RWPE1 (cell line): ENCODE measurements at places on chromosomes 11 and 22.
A peak's percentile ranks its signal among the peaks of the same experiment; 100 is the strongest.

GRCh38 chr11:20021771-20022362 lies 138.4 kb downstream of the DBX1 start:
- DNase-seq: no peak

DNA sequence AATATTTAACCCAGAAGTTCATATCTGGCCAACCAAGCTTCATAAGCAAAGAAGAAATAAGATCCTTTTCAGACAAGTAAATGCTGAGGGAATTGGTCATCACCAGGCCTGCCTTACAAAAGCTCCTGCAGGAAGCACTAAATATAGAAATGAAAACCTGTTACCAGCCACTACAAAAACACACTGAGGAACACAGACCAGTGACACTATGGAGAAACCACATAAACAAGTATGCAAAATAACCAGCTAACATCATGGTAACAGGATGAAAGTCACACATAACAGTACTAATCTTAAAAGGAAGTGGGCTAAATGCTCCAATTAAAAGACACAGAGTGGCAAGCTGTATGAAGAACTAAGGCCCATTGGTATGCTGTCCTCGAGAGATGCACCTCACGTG lies 311.4 kb downstream of the DYNC2H1 start:
- no peak for DNase-seq

DNA sequence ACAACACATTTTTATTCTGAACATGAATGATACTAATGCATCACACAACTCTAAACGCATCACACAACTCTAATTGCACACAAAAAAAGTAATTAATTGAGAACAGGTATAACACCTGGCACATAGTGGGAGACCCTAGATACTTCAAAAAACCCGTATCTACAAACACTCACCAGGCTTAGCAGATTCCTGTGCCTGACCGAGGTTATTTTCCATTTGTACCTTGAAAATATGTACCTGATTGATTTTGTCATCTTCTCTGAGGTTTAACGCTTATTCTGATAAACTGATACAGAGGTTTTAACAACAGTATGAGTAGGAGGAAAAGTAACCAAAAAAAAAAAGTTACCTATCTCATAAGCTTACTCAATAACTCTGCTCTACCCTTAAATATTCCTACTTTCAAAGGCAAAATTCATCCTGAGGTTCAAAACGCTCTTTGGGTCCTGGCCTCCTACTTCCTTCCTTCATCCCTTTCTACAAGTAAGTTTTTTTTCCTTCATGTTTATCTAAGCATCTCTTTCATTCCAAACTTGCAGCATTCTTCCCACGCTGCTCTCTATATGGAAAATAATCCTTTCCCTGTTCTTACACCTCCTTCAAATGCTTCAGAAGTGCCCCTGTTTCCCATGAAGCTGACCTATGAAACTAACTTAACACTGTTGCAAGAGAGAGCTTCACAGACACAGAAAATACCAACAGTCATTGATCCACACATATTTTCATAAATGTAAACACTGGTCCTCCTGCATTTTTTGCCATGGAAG lies 73.3 kb downstream of the ETS1 start:
- no peak for DNase-seq

- no peak for DNase-seq
Measured at GRCh38 chr22:31681349-31682345, 19.6 kb upstream of the PISD start.

DNA sequence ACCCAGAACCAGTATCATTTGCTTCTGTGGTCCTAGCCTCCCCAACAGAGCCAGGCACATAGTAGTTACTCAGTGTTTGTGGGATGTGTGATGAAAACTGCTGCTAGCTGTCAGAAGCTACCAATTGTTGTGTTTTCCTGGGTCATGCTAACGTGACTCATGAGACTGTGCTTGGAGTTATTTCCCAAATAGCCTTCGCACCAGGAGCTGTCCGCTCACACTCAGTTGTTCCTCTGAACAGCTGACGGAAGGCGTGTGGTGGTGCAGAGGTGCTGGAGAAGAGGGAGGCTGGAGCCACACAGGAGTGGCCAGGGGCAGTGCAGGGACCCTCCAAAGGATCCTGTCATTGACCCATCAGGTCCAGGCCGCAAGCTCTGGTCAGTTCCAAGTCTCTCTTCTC lies 53.9 kb upstream of the TBCEL start:
- DNase-seq: no peak

DNA sequence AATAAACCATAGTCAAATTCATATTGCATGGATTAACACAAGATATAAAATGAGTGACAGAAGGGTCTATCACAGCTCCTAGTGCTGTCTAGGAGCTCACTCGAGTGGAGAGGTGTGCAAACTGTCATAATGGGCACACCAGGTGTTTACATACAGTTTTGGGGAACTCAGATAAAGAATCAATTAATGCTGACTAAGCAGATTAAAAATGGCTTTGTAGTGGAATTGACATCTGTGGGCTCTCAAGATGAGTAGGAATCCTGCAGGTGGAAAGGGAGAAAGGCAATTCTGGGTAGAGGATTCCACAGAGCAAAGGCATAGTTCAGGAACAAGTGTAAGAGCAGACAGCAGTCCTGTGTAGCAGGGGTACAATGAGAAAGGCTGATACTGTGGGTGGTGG lies 496.2 kb upstream of the CCDC90B start:
- no peak for DNase-seq

DNA sequence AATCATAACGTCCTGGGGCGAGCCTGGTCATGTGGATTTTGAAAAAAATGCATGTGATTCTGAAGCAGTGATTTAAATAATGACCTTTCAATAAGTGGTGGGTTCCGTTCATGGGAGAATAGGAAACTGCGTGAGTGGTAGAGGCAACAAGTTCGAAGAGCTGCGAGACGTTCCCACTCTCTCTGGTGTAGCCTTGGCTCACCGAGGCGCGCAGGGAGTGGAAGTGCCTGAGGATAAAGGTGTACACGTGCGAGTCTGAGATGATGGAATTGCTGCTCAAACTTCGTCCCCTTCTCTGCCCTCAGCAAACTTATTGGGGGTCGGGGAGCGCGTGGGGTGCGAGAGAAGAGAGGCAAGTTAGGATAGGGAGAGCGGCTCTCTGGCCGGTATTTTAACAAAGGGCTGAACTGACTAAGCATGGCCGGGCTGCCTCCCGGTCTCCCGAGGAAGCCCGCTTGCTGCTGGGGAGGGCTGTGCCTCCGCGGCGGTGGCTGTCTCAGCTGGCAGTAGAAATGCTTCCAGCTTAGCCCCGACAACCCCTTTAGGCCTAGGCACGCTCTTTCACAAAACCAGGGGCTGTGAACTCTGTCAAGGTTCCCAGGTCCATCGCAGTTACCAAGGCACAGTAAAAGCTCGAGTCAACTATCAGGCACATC lies 875 bp upstream of the STT3A start:
- DNase-seq: peak; percentile 34

DNA sequence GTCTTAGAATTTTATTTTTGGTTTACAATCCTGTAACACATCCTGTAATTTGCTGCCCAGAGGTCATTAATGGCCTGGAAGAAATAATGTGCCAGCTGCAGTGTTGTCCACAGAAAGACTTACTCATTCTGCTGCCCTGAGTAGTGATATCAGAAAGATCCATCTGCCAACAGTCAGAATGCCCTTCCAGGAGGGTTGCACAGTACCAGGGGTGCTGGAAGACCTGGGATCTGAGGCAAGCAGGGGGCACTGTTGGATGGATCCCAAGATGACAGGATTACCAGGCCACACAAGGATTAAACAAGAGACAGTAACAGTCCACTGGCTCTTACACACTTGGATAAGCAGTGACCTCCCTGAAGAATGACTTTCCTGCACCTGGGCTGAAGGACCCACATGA lies 93.8 kb upstream of the TOP3B start:
- DNase-seq: no peak

- no peak for DNase-seq
Measured at GRCh38 chr22:40261783-40262182, 84.1 kb downstream of the TNRC6B start.

DNA sequence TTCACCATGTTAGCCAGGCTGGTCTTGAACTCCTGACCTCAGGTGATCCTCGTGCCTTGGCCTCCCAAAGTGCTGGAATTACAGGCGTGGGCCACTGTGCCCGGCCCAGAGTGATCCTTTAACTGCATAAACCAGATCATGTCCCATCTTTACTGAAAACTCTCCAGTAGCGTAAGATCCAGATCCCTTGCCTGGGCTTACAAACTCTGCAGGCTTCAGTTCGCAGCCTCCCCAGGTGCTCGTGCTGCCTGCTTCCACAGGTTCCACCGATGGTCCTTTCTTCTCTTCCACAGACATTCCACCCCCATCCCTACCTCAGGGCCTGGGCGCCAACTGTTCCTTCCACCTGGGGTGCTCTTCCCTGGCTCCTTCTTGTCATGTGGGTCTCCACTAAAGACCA lies 88.8 kb upstream of the SHANK2 start:
- no peak for DNase-seq

- peak; percentile 59 for DNase-seq
Measured at GRCh38 chr11:36010010-36010740, 66.3 kb downstream of the LDLRAD3 start.

DNA sequence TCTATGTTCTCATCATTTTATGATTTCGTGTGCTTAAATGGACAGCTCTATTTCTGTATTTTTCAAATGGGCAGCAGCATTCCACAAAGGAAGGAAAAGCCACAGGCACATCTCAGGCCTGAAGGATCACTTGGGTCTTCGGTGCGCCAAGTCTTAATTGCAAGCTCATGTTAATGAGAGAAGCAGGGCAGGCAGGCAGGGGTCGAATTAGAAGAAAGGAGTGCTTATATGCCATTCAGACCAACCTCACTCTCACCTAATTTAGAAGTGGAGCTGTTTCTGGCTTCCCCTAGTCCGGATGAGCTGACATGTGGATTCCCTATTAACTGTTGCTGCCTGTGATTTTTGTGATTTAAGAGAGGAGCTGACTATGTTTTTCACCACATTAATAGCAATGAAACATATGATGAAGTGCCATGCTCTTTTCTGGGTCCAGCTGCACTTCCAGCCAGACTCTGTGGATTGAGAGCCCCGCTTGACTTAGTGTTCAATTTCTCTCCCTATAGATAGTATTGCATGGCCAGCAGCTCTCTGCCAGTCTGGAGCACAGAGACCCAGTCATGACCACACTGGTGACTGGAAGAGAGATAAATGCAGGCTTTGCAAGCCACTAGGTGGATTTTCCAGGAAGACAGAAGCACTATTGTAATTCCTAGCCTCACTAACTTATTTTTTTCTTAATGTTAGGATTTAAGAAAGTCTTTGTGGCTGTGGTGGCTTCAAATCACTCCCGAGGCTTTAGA lies 373.9 kb upstream of the FAT3 start:
- DNase-seq: no peak

DNA sequence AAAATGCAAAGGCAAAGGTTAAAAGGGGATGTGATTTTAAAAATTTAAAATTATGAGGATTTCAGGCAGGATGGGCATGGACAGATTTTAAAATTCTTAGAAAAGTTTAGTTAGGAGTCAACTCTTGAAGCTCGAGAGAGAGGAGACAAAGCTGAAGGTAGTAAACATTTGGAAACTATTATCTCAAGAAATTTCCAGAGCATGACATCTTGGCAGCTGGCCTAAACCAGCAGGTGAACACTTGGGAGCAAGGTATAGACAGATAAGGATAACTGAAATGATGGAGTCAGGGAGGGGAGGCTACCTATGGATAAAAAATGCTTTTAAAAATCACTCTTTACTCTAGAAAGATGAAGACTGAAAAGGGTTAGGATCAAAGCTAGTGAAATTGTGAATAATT lies 13.7 kb downstream of the POU2AF3 start:
- DNase-seq: no peak

- DNase-seq: no peak
Measured at GRCh38 chr11:95556342-95557163, 233.0 kb downstream of the FAM76B start.

- DNase-seq: no peak
Measured at GRCh38 chr11:79237703-79238102, 203.1 kb downstream of the TENM4 start.

GRCh38 chr11:8357505-8357888 lies 93.8 kb upstream of the LMO1 start:
- no peak for DNase-seq

- no peak for DNase-seq
Measured at GRCh38 chr11:129373489-129373953, 2.1 kb upstream of the BARX2 start.

DNA sequence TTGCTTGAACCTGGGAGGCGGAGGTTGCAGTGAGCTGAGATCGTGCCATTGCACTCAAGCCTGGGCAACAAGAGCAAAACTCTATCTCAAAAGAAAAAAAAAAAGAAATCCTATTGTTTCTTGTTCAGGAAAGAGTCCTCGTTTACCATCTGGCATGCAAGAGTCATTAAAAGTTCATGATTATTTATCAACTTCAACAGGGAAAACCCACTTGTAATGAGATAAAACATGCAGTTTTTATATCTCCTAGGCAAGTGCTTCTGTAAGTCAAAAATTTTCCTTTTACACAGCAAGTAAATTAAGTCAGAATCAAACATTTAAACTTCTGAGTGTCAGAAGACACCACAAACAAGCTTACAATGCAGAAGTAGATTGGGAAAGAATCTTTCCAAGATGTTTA lies 94.7 kb upstream of the CLPB start:
- no peak for DNase-seq
